ENCODE measurements at places on chromosomes 3 and 15. TPM values are rescaled to one million over a fixed set of nuclear protein-coding genes. Genes with fewer than 3 reads are reported as not detected.

CCR9 gene
- not detected for total RNA-seq

DNA sequence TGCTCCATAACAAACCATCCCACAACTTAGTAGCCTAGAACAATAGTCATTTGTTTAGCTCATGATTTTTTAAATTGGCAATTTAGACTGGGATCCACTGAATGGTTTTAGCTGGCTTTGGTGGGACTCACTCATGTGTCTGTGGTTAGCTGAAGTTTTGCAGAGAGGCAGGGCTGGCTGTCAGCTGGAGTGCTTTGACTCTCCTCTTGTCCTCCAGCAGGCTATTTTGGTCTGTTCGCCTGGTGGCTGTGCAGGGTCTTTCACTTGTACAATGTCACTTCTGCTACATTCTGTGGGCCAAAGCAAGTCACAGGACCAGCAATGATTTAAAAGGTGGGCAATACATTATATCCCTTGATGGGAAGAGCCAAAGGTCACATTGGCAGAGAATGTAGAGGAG lies 1146.5 kb downstream of the ROBO2 start:
- DNase-seq, result no peak

GRCh38 chr15:66039117-66039871 lies 170.0 kb downstream of the RAB11A start:
- DNase-seq, result no peak

CYP8B1 gene
- total RNA-seq, result 0.05 TPM

GOLGA6D gene
- total RNA-seq, result not detected

DNA sequence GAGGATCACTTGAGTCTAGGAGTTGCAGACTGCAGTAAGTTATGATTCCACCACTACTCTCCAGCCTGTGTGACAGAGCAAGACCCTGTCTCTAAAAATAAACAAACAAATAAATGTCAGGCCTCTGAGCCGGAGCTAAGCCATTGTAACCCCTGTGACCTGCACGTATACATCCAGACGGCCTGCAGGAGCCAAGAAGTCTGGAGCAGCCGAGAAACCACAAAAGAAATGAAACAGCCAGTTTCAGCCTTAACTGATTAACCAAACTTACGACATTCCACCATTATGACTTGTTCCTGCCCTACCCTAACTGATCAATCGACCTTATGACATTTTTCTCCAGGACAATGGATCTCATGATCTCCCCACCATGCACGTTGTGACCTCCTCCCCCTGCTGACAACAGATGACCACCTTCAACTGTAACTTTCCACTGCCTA lies 32.5 kb upstream of the ZKSCAN7 start:
- no peak for DNase-seq

- DNase-seq, result no peak
Observed at GRCh38 chr3:159186581-159186980, 384.7 kb downstream of the MFSD1 start.

DNA sequence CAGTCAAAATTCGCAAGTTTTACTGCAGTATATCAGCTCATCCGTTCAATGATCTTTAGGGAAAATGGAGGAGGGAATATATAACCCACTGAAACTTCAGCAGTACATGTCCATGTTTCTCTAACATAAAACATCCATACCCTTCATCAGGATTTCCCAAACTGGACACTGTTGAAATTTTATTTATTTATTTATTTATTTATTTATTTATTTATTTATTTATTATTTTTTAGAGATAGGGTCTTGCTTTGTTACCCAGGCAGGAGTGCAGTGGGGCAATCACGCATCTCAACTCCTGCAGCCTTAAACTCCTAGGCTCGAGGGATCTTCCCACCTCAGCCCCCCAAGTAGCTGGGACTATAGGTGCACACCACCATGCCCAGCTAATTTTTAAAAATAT lies 14.8 kb upstream of the HLTF start:
- no peak for DNase-seq

CHRM5 gene
- total RNA-seq, result 0.05 TPM

GRCh38 chr3:178434206-178434805 lies 101.9 kb upstream of the KCNMB2 start:
- no peak for DNase-seq

DNA sequence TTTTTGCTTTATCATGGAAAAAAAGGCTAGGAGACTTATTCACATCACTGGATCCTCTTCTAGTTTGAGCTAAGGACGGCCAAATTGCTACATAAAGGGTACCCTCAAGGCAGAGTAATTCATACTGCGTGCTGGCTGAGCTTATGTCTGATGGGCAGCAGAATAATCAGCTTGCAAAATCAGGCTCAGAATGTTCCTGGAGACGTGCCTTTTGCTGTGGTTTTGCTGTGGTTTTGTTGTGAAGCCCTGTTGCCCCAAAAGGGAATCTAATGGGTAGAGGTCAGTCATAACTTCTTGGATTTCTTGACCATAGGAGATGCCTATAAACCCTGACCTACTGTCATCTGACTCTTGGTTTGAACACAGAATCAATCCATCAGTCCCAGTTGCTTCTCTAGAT lies 189.9 kb downstream of the SOX2 start:
- DNase-seq, result no peak

DNA sequence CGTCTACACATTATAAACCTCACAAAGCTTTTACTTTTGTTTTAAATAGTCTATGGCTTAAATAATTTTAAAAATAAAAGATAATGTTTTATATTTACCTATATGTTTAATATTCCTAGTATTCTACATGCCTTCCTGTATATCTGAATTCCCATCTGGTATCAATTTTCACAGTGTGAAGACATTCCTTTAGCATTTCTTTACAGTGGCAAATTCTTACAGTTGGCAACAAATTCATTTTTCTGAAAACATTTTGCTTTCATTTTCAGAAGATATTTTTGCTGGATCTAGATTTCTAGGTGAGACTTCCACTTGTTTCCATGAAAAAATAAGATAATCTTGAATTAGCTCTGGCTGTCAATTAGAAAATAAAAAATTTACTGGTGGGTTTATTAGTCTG lies 471.4 kb upstream of the NAALADL2 start:
- no peak for DNase-seq

GRCh38 chr3:193732391-193732790 lies 139.4 kb downstream of the OPA1 start:
- no peak for DNase-seq

GNB4 gene
- total RNA-seq, result 1.1 TPM

DNA sequence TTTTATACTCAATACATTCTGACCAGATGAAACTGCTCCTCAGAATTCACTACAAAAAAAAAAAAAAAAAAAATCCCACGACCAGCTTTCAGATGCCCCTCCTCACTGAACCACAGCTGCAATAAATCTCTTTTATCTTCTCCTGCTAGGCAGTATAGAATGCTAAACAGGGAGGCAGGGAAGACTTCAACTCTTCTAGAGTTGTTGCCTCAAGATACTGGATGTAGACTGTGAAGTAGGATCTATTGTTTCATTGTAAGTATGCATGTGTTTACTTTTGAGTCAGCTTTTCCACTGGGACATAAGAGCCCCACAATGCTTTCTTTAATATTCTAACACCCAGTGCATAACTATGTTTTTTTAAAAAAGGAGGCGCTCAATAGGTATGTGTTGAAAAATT lies 401.4 kb downstream of the TBL1XR1 start:
- no peak for DNase-seq

DNA sequence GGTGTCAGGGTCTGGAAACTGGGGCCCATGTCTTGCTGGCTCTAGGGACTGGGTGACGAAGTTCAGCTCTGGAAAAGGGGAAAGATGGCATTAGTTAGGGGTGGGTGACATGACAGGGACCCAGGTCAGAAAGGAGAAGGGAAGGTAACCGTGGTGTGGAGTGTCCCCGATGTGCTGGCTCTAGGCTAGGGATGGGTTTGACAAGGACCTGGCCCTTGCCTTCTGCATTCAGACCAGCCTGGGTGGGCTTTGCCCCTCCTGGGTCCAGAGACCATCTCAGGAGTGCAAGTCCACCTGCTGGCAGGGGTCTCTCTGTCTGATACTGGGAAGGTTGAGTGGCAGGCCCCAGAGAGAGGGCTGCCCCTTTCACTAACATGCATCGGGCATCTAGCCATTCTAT lies 28.7 kb upstream of the ATP2B2 start:
- no peak for DNase-seq

- DNase-seq, result no peak
Observed at GRCh38 chr3:196174652-196175051, 36.5 kb downstream of the ZDHHC19 start.

DNA sequence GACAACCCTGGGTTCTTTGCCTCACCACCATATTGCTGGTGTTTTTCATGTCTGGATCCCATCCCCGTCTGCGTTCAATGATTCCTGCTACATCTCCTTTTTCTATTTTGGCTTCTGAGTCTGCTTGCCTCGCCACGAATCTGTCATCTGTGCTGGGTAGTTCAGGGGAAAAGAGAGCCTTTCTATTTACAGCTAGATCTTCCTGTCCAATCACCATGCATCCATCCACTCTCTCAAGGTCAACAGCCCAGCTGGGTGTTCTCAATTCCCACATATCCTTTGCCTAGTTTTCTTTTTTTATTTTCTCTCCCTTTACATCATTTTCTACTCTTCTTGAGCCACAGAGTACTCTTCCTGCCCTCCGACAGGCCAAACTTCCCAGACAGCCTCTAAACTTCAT lies 104.8 kb upstream of the RAD18 start:
- DNase-seq, result no peak

KBTBD12 gene
- not detected for total RNA-seq

- DNase-seq, result no peak
Observed at GRCh38 chr15:52870015-52870414, 79.9 kb upstream of the ONECUT1 start.

ARHGEF26 gene
- total RNA-seq, result not detected

- DNase-seq, result no peak
Observed at GRCh38 chr3:184524981-184525336, 36.6 kb upstream of the EPHB3 start.

Data from activated T-cell treated with anti-CD3 and anti-CD28 coated beads, Interleukin-2, amount 50 U/mL, for 4 hours (primary cell).